Sciatic nerve (tissue), 2 donors: ENCODE measurements at places on chromosomes 16 and 17. TPM values are rescaled to one million over a fixed set of nuclear protein-coding genes. Genes with fewer than 3 reads are reported as not detected.

CA7 gene
- not detected for total RNA-seq

ZG16B gene
- total RNA-seq, result not detected

- no peak for DNase-seq
Measured at GRCh38 chr17:36205637-36206485, 5.0 kb upstream of the CCL4L2 start.

DNA sequence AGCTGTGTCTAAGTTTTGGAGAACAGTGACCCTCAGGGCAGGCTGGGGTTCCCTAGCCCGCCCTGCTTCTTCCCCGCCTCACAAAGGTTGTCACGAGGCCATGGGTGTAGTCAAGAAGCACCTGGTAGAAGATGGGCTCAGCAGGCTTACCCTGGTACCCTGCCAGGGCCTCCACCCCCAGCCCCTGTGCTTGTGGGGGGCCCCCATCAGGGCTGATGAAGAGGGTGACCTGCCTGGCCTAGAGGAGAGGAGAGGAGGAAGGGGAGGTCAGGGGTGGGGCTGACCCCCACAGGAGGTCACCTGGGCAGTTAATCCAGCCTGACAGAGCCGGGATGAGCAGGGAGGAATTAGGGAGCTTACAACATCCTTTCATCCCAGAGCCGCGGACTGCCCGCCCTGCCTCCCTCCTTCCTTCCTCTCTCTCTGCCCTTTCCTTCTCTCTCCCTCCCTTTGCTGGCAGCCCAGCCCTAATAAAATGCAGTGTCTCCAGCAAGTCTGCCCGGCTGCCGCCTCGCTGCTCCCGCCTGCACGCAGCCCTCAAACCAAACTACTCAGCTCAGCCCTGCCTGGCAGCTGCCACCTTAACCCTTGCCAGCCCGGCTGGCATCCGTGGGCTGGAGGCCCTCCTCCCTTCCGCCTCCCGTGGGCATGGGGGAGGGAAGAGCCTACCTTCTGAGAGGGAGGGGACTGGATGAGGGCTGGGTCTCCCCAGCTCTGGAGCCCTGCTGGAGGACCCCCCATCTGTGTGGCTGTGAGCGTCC, 7.2 kb downstream of the DLX3 start:
- peak; percentile 51 for DNase-seq

DNA sequence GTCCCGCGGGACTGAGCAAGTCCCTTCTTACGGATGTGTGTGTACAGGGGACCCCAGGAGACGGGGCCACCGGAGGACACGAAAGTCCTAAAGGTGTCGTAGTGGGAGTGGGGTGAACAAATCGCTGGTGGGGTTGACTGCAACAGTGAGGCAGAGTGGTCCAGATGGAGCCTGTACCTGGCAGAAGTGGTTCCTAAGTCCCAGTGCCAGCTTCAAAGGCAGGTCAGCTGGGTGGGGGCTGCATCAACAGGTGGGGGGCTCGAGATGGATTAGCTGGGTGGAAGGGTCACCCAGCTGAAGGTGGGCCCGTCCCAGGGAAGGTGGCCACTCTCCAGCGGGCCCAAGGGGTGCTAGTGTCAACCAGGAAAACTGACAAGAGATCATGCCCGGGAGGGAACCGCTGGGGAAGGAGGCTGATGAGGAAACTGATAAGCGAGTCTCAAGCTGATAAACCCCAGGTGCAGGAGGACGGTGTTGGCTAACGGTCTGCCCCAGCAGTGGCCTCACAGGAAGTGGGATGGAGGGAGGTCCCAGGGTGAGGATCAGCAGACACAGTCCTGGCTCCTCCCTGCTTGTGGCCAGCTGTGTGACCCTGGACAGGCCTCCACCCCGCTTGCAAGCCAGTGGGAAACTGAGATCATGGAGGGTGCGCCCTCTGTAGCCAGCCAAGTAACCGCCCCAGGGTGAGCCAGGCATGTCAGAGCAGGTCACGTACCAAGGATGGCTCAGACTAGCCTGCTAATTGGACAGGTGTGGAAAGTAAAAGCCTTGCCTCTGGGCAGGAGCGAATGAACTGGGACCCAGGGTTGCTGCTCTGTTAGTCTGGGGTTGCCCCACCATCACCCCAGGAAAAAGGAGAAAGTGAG, 1.0 kb downstream of the ORAI3 start:
- DNase-seq, result peak; percentile 88

GRCh38 chr16:19168371-19169081, 486 bp downstream of the SYT17 start:
- DNase-seq, result peak; percentile 64

DNA sequence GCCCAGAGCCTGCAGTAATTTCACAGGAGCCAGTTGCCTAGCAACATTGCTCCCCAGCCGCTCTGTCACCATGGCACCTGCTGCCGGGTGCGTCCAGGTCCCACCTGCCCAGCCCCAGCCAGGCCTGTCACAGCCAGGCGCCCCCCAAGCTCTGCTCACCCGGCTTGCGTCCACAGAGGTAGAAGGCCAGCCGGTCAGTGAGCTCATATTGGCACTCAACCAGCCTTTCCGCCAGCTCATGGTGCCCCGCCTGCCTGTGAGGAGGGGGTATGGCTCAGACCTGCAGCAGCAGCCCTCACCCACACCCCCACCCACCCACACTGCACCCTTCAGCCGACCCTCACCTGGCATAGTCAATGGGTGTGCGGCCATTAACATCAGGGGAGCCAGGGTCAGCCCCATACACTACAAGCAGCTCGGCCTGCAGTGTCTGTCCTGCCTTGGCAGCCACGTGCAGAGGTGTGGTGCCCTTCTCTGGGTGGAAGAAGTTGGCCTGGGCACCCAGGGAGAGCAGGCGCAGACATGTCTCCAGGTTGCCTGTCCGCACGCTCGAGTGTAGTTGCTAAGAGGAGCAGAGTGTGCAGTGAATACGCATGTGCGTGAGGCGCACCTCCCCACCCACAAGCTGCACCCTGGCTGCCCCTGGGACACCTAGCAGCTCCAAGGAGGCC, 7.7 kb downstream of the GIT1 start:
- no peak for DNase-seq

GRCh38 chr16:47064775-47065174, 79.0 kb downstream of the NETO2 start:
- DNase-seq, result peak; percentile 25

GRCh38 chr17:62912363-62912762, 53.7 kb upstream of the TANC2 start:
- DNase-seq, result no peak

- no peak for DNase-seq
Measured at GRCh38 chr17:77002103-77003045, 134.2 kb downstream of the MGAT5B start.

GRCh38 chr17:29625037-29625750, 2.5 kb upstream of the CORO6 start:
- peak; percentile 53 for DNase-seq

- no peak for DNase-seq
Measured at GRCh38 chr16:17510567-17510966, 39.8 kb upstream of the XYLT1 start.

DNA sequence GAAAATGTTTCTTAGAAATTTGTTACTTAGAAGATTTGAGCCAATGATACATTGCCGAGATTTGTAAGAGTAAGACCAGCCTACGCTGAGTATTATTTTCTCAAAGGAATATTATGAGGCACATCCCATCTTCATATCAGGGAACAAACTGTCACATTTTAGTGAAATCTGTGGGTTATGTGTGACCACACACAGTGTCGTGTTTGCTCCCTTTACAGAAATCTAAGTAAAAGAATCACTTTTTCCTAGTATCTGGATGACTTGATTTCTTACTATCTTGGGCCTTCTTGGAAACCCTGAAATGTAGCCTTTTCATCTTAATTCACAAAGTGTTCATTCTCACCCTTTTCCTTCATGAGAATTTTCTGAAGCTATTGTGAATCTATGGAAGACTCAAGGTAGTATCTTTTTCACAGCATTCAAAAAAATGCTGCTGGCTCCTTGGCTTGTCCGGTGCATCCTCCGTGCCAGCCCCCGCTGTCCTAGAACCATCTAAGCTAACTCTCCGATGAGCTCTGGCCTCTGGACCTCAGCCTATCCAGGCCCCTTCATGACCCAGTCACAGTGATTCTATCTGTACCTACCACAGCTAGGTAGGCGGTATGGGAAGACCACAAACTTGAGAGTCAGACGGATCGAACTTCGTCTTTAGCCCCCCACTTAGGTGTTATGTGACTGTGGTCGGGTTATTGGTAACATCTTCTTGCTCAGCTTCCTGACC, 524.3 kb downstream of the MAF start:
- DNase-seq, result no peak

- no peak for DNase-seq
Measured at GRCh38 chr16:58692450-58692849, 7.9 kb upstream of the SLC38A7 start.

DNA sequence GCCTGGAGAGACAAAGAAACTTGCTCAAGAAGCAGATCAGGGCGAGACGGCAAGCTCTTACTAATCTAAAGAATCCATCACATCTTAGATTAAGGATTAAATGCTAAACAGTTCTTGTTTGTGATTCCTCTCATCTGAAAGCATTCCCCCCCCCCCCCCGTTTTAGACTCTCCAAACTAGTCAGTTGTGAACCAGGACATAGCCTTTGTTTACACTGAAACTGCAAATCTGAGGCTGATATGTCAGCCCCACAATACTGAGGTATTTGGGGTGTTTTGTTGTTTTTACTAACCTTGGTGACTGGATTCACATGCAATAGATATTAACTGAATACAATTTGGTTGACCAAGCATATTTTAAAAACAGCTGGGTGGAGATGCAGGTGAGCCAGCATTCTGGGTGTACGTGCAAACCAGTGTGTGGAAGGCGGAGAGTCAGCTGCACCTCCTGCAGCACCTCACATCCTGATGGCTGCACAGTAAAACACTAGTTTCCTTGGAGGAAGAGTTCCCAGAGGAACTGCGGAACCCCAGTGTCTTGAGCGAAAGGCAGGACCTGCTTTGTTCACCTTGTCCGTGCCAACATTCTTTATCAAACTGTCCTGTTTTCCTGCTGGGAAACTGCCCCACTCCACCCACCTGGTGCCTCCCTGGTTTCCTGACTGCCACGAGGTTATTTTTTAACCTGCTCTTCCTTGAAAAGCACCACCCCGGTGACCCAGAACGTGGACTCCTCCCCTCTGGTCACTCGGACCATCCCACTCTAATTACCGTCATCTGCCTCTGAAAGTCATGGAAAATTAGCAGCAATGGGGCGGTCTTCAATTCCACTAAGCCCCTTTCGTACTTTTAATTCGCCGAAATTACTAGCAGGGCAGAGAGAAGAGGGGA, 1.2 kb upstream of the YPEL2 start:
- DNase-seq, result peak; percentile 69
